ENCODE measurements at places on chromosomes 7 and 10.

DNA sequence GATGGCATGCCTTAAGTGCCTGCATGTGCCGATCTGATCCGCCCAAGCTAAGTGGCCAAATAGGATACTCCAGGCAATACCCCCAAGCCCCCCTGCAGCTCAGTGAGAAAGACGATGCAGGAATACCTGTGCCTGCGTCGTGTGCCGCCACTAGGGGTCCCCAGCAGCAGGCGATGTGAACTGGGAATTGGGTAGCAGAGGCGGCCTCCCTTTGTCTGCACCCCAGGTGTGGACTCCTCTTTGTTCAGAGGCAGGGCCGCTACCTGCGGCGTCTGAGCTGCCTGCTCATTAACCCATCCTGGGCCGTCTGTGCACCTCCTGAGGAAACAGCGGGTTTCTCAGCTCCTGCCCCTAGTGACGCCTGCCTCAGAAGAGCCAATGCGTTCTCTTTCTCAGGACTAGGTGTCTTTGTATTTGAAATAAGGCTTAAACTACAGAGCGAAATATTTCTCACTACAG, 4.8 kb upstream of the CHN2 start:
- DNase-seq, result peak; percentile 53

DNA sequence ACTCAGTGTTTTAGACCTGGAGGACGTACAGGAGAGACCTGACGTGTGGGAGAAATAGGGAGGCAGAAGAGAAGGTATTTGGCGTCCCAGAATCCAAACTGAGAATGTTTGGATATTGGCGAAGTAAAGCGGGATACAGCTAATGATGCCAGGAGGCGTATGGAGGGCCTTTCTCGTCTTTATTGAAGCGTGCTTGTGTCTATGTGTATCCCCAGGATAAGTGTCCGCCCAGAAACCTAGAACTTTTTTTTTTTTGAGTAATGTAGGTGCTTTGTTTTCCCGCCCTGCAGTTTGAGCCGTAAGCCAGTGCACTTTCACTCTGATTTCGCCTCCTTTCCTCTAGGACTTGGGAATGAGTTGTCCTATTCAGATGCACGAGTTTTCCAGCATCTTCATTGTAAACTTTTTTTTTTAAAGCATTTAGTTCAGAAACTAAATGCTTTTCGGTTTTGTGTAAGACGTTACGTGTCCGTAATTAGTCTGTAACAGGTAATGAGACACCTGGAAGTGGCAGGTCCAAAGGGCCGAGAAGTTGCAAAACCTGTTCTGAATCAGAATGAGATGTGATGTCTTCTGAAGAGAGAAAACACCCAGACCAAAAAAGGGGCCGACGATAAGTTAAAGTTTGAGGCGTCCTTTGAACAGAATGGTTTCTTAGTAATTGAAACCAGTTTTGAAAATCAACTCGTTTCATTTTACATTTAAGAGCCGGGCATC, 746 bp downstream of the ARL5B start:
- no peak for DNase-seq

DNA sequence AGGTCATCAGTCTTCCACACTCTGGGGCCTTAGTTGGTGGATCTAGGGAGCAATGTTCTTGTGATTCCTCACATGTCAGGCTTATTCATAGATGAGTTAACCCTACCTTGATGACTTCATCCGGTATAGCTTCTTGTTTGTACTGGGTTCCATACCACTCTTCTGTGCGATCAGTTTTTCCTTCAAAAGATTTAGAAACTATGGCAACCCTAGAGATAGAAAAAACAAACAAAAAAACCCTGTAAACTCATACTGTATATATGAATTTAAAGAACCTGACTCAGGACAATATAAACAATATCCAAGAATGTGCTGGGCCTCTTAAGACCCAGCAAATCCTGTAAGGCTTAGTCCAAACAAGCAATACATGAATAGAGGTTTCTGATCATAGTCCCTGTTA, 83.5 kb downstream of the IDE start:
- no peak for DNase-seq

GRCh38 chr7:79165225-79165624, 288.2 kb downstream of the MAGI2 start:
- DNase-seq, result no peak

GRCh38 chr7:74134117-74134620, 40.0 kb upstream of the EIF4H start:
- no peak for DNase-seq

GRCh38 chr7:54729107-54729506, 29.9 kb downstream of the SEC61G start:
- no peak for DNase-seq

GRCh38 chr7:7183061-7183837, 905 bp downstream of the C1GALT1 start:
- no peak for DNase-seq

GRCh38 chr10:132138596-132138995, 48.2 kb upstream of the DPYSL4 start:
- no peak for DNase-seq

- DNase-seq, result no peak
Measured at GRCh38 chr7:11239316-11239715, 265.6 kb downstream of the PHF14 start.

GRCh38 chr7:2729031-2729892, 41.3 kb downstream of the AMZ1 start:
- DNase-seq, result peak; percentile 42

- no peak for DNase-seq
Measured at GRCh38 chr7:108454674-108455550, 1.3 kb downstream of the NRCAM start.

DNA sequence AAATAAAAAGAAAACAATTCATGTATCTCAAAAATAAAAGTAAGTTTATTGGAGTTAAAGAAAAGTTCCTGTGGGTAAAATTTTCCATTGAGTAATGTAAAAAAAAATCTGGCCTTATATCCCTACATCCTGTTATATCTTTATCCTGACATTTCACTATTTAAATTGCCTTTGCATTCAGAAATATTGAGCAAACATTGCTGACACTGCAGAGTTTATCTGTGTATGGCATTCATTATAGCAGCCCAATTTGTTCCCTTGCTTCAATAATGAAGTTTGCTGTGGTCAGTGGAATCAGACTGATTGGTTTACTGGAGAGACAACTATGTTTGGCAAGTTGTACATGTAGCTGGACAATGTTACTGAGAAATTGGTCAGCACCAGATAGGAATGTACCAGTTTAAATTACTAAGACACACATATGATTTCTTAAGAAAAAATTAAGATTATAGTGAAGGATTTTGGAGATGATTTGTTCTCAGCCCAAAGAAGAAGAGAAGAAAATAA, 271.7 kb downstream of the ANKRD7 start:
- DNase-seq, result no peak

DNA sequence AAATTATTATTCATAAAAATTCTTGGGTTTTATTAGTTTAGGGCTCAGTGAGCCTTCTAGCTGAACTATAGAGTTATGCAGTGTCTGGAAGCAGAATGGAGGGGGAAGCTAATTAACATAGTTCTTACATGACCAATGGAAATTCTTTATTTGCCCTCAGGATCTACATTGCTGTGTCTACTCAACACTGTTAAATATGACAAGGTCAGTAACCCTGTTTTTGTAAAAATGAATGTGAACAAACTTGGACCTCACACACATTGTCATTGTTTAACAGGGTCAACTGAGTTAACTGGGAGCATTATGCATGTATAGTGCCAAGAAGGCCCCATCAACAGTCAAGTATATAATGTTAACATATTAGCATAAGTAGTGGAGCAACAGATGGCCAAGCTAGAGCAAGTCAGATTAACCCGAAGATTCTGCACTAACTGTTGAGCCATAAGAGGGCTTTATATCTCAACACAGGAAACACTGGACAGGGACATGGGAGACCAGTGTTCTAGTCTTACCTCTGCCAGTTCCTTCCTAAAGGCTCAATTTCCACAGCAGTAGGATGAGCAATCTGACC, 122.5 kb upstream of the SEM1 start:
- no peak for DNase-seq

DNA sequence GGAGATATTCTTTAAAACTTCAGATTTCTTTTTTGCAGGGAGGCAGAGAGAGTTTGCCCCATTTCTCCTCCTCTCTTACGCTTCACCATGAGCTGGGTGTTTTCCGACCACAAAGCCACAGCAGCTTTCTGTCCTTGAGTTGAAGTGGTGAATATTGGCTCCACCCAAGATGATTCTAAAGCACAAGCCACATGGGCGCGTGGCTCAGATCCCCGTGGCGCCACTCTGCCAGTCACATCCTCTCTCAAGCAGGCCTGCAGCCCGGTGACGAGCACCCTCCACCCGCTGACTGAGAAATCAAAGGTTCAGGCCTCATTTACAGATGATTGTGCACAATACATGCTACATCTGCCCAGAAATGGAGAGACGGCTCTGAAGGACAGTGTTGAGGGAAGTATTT, 27.6 kb upstream of the RNF32 start:
- no peak for DNase-seq

DNA sequence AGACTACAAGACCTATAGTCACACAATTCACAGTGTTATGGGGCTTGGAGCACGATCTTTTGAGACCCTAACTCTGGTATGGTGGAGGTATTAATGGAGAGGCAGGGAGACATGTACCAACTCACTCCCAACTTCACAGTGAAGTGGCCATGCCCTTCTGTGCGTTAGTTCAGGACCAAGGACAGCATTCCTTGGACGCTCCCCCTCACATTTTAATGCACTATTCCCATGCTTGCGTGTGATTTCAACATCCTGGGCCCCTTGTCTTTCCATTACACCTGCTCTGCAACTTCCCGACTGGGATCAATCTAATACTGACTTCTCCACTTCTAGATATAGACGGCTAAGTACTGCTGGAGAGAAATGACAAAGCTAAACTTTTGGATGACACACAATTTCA, 72.7 kb downstream of the PLCE1 start:
- DNase-seq, result no peak

- no peak for DNase-seq
Measured at GRCh38 chr7:36639826-36640225, 84.5 kb downstream of the AOAH start.

DNA sequence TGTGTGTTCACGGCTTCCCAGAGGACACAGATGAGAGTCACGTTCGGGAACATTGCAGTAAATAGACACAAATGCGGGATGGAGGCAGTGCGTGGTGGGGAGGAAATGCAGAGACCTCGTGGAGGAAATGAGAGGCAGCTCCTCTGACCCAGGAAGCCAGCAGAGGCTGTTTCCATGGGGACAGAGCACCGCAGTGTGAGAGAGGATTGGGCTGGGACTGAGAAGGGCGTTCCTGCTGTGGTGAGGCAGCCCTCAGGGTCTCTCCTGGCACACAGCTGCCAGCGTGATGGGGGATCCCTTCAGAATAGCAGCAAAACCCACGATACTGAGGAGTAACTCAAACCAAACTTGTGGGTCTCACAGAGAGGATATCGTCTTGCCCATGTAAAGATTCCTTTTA, 21.7 kb upstream of the BHLHA15 start:
- DNase-seq, result no peak

DNA sequence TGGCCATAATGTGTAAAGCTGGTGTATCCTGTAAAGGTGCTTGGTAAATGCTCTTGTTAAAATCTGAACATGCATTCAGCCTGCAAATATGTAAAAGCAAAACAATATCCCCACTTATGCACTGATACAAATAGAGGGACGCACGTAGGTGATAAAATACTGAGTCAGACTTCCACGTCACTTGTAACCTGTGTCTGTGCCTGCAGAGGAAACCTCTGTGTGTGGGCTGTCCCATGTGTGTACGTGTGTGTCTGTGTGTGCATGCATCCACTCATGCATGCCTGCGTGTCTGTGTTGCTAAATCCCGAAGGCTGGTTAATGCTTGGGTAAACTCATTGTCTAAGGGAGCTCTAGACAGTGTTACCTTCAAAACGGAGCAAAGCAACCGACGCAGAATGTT, 68.9 kb downstream of the KLF6 start:
- no peak for DNase-seq

GRCh38 chr7:117173035-117173770, 149.7 kb downstream of the WNT2 start:
- no peak for DNase-seq

DNA sequence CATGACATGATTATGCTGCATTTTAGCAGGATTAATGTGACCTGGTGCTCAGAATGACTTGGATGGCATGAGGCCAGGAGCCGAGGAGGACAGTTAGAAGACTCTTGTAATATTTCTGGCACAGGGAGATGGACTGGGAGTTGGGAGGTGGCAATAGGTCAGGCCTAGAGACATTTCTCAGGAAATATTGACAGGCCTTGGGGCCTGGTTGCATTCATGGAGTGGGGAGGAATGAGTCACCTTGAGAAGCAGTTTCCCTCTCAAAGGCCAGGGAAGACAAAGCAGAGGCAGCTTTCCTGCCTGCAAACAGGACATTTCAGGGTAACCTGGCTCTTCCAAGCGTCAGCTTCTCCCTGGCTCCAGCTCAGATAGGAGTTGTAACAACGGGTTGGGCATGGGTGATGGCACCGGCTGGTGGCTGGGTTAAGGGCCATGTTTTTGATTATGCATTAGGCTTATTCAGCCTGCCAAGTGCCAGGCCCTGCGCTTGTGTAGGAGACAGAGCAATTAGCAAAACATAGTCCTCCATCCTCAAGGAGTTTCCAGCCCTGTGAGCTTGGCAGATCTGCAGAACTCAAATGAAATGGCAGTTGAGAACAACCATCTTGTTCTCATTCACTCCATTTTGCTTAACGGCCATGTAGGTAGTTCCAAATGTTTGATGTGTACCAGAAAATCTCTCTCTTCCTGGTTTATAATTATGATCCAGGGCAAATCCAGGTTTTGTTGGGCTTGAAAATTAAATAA, 38.2 kb downstream of the HK1 start:
- no peak for DNase-seq

GRCh38 chr7:153396475-153396874, 636.9 kb downstream of the ACTR3B start:
- DNase-seq, result no peak

GRCh38 chr7:112080978-112081377, 125.2 kb downstream of the DOCK4 start:
- DNase-seq, result peak; percentile 26

GRCh38 chr10:70578371-70578947, 24.1 kb downstream of the PRF1 start:
- no peak for DNase-seq

GRCh38 chr7:152869677-152870051, 110.1 kb downstream of the ACTR3B start:
- no peak for DNase-seq

- DNase-seq, result no peak
Measured at GRCh38 chr10:102822222-102822621, 15.0 kb downstream of the CYP17A1 start.

- DNase-seq, result no peak
Measured at GRCh38 chr7:101901661-101902491, 84.5 kb downstream of the CUX1 start.

DNA sequence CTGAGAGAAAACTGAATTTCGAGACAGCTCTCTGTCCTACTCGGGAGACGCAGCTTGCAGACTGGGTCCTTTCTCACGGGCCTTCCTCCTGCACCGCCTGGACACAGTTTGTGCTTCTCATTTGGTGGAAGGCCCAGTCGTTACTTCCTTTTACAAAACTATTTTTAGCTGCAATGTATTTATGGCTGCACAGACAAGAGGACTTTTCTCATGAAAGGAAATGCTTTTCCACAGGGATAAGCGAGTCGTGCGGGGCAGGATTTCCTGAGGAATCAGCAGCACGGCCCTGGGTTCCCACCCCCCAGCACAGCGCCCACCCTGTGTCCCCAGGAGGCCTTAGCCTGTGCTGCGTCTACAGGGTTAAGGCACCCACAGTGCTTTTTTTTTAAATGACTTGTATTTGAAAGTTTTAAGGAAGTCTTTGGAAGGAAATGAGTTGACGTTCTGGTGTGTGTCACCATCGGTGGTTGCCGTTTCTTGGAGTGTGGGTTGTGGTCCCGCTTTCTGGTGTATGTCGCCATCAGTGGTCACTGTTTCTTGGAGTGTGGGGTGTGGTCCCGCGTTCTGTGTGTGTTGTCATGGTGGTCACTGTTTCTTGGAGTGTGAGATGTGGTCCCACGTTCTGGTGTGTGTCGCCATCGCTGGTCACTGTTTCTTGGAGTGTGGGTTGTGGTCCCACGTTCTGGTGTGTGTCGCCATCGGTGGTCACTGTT, 50.9 kb downstream of the INPP5A start:
- no peak for DNase-seq

Data from substantia nigra (tissue), 51 donors.